ENCODE measurements at places on chromosomes 7 and 10.

DNA sequence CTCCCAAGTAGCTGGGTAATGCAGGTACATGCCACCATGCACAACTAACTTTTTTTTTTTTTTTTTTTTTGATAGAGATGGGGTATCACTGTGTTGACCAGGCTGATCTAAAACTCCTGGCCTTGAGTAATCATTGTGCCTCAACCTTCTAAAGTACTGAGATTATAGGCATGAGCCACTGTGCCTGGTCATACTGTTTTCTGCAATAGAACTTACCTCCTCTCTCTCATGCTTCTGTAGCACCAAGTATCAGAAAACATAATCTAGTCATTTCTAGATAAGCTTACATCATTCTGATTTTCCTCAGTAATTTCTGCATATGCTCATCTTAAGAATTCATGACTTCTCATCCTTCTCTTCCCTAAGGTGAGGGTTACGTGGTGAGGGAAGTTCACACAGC, 210.0 kb downstream of the IMMP2L start:
- DNase-seq = no peak

DNA sequence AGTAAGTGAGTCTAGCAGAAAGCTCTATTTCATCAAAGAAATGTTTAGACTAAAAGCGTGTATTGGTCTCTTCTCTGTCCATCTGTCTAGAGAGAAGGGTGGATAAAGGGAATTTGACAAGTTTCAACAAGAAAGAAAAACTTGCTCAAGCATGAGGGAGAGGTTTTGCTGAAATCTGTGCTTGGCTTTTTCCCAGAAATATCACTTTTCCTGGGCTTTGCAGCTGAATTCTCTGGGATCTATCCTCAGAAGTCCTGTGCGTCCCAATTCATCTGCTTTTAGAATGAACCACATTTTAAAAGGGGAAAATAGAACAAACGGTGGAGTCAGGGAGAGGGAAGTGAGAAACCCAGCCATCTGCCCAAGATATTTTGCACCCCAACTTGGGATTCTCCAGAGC, 59.6 kb upstream of the CELF2 start:
- DNase-seq = no peak

GRCh38 chr10:63114031-63114814, 18.9 kb upstream of the NRBF2 start:
- no peak for DNase-seq

DNA sequence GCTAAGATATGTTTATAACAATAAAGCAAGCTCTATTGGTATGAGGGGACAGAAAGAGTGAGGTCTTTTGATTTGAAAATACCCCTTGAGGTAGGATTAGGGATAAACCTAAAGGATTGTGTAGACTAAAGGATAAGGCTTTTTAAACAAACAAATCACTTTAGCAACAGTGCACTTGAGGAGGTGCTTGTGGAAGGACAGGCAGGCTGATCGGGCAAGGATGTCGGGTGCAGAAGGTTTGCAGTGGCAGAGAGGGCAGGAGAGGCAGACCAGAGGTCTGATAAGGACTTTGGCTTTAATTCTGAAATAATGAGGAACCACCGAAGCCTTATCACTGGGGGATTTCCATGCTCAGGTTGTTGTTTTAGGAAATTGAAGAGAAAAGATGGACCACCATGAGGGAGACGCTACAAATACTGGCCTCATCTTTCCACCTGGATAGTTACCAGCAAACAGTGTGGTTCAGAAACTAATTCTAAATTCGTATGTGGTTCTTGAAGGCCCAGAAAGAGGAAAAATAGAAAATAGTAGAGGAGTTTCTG, 119.5 kb upstream of the KLF6 start:
- no peak for DNase-seq

GRCh38 chr7:38658921-38659320, 27.7 kb upstream of the AMPH start:
- DNase-seq = no peak

- DNase-seq = no peak
Measured at GRCh38 chr7:117273814-117274225, 49.0 kb downstream of the WNT2 start.

DNA sequence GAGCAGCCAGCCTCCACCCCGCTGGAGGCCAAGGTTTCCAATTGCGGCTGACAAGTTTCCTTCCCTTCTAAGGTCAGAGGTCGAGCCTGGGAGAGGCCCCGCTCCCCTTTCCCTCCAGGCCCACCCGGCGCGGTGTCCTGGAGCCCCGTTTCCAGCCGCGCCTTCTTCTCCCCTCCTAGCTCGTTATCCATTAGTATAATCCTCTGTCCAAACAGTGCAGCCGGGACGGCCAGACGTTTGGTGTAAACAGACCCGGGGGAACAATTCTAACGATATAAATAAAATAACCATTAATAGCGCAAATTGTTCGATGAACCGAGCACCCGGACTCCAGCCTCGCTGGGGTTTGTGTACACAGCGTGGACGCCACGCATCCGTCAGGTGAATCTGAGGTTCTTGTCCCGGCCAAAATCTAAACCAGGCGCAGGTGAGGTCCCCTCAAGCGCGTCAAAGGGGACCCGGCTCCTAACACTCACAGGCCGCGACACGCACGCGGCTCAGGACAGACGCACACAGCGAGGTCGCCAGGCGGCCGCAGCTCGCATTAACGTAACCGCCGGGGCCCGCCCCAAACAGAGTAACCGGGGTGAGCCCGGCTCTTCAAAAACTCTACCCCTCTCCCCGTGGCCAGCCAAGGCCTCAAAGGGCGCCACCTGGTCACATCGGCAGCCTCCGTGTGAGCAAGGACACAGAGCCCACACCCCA, 10.8 kb upstream of the NKX2-3 start:
- DNase-seq = no peak

Measured in T-helper 9 cell (primary cell).